ACHN (cell line): ENCODE measurements at places on chromosomes 3 and 15.

DNA sequence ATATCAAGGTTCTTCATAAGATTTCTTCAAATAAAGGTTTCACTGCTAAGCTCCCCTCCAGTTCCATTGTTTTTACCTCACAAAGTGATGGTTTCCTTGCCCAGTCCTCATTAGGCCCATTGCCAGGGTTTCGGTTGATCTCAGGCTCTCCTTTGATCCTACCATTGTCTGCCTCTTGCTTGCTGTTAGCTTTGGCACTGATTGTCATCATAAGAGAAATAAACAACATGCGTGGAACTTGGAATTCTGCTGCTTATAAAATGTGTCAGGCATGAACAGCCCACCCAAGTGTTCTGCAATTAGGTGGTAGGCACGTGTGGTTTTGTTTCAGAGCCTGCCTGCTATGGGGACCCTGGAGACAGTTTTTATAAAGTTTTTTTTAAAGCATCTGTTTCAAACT, 107.6 kb upstream of the BFSP2 start:
- DNase-seq: no peak

DNA sequence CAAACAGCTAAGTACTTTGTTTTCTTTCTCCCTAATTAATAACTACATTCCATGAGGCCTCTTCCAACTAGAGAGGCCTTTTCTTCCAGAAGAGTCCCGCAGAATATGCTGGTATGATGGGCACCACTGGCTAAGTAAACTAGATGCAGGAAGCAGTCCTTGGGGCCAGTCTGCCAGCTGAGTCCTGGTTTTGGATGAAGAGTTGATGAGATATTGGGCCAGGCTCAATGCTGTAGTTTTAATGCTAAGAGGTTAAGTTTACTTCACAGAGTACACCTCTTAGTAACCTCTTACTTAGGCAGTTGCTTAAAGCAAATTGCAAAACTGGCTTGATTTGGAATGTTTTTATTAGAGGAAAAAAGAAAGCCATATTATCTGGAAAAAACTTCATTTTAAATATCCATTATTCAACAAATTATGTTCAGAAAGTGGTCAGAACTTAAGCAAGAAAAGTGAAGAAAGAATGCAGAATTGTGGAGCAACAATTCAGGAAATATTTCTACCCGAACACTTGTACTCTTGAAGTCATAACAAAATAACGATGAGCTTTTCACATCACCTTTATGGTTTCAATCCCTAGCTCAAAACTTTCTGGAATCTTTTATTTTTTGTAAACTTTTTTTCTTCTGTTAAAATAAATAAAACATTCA, 178.4 kb upstream of the CDIN1 start:
- DNase-seq: no peak

DNA sequence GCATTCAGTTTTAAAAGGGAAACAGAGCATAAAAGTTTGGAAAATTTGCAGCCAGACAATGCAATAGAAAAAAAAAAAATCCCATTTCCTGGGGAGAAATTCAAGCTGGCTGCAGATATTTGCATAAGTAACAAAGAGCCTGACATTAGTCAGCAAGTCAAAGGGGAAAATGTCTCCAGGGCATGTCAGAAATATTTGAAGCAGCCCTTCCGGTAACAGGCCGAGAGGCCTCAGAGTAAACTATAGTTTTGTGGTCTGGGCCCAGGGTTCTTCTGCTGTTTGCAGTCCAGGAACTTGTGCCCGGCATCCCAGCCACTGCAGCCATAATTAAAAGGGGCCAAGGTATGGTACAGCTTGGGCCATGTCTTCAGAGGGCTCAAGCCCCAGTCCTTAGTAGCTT, 411.6 kb upstream of the BCHE start:
- DNase-seq: no peak

DNA sequence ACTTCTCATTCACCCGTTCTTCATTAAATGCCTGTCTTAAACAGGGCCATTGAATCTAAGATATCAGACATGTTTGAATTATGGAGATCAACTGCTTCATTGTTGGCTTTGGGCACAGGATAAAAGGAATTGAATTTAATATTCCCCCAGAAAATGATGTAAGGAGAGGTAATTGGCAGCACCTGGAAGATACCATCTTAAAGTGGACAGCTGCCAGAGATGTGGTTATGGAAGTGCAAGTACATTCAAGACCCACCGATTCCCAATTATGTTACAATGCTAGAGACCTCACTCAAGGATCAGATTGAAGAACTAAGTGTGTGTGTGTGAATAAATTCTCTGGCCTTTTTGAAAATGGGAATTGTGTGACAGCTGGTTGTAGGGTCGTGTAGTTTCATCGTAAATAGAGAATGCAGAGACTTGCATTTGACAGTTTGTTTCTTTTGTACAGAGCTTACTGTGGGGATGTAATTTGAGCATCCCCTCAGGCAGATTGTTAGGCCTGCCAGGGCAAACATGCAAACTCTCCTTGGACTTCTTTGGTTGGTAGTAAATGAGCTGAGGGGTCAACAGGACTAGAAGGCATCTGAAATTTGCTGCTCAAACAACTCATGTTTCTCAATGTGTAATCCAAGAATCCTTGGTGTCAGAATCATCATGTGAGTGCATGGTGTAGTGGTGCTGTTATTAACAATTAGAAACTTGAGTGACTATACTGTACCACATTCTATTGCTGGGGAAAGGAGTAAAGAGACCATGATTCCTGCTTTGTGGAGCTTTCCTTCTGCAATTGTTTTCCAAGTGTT, 359.2 kb upstream of the THRB start:
- DNase-seq: no peak

DNA sequence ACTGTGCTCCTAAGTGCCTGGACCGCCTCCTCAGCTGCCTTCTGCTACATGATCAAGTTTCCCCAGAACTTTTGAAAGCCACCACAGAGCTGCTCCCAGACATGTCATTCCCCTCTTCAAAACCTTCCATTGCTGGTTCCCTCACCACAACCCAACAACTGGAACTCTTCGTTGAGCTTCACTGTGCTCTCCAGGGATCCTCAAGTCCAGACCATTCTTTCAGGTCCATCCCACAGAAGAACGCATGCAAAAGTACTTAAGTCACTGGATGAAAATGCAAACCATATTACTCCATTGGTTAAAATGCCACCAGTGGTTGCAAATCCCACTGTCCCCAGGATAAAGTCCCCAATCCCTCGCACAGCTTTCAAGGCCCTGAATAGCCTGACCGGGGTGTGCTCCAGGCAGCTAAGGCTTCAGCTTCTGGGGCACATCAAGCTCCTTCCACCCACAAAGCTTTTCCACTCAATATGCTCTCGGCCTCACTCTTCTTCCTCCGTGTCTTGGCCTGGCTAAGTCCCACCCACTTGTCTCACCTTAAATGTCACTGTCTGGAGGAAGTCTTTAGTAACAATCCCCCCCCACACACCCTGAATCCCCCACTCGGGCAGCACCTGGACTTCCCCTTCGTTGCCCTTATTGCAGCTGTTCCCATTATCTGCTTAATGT, 84.8 kb downstream of the XXYLT1 start:
- no peak for DNase-seq

DNA sequence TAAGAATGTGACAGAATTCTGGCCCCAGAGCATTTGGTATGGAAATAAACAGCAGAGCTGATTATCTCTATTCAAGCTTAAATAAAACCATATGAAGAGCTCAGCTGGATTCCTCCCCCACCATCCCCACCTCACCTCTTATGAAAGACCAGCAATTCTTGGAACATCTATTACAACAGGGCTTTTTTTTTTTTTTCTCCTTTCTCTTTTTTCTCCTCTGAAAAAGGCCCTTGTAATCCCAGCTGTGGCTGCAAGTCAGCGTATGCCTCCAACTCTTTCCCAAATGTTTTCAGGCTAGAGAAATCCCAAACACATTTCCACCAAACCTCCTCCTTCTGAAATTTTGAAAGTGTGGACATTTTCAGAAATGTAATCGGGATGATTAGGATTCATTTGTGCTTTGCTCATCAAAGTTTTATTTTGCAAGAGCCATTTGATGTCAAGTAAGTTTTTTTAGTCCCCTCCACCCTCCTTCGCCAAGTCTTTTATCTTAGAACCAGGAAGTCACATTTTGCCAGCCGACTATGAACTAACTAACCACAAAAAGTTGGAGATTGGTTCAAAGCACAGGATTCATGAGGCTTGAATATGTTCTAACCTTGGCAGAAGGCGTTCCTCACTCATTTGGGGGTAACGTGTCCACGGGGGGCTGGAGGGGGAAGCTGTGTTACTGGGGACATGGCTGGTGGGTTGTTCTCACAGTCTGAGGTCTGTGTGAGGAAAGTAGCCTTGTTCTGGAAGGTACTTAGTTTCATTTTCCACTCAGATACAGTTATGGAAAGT, 142.0 kb upstream of the PDZRN3 start:
- DNase-seq: no peak

- no peak for DNase-seq
Observed at GRCh38 chr3:140296796-140297352, 361.9 kb downstream of the CLSTN2 start.

GRCh38 chr3:120681506-120682038, 467 bp downstream of the HGD start:
- DNase-seq: peak; percentile 29

DNA sequence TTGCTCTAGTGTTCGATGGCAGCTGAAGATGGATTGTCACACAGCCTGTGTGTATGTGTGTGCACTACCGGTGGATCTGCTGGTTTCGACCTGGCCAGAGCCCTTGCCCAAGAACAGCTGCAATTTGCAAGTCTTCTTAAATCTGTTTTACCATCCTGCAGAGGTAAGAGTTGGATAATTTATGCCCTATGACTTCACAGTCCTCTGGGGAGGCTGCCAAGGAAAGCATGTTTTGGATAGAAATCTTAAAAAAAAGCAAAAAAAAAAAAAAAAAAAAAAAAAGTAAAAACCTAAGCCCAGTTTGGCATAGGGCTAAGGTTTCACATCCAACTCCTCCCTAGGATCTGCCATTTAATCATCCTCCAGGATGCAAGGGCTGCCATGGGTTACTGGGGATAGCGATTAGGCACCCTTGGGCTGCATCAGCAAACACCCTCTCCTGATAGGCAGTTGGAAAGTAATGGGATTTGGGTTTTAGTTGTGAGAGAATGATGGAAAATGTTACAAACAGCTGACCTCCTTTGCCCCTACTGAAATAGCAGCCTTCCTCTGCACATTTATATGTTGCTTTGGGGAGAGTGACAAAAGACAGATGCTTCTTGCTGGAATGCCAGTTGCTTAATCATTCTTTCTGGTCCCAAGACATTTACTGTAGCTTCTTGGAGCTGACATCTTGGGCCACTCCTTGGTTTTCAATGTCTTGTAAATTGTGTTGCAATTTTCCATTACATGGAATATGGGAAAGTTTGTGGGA, 35.4 kb downstream of the CD200R1L start:
- no peak for DNase-seq

DNA sequence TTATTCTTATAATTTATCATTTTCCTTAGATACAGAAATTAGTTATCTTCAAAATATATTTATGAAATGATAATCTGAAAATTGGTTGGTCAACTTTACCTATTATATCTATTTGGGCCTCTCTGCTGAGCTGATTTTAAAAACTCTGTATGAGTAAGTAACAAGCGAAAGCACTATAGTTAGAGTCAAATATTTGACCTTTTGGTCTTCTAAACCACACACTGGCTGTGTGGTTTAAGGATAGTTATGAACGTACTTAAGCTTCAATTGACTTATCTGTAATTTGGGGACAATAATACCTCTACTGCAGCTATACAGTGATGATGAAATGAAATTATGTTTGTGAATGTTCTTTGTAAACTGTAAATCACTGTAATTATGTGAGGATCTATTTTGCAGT, 763.9 kb upstream of the GRM7 start:
- no peak for DNase-seq

GRCh38 chr15:29774900-29775299, 47.4 kb downstream of the TJP1 start:
- peak; percentile 75 for DNase-seq

DNA sequence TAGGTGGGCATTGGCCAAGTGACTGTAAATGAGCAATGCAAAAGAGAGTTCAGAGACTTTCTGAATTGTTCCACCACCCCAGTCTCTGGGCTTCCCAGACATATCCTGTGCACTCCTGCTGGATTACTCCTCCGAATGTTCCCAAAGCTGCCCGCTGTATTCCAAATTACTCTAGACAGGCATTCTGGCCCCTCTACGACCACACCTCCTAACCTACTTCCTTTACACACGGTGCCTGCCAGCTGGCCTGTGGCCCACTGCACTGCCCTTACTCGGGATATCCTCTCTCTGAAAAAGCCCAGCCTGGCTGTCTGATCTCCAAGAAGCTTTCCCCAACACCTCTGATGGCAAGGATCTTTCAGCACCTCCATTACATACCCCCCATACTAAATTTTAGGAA, 66.6 kb downstream of the DUT start:
- DNase-seq: no peak

- no peak for DNase-seq
Observed at GRCh38 chr3:38968891-38969290, 82.9 kb downstream of the SCN11A start.

DNA sequence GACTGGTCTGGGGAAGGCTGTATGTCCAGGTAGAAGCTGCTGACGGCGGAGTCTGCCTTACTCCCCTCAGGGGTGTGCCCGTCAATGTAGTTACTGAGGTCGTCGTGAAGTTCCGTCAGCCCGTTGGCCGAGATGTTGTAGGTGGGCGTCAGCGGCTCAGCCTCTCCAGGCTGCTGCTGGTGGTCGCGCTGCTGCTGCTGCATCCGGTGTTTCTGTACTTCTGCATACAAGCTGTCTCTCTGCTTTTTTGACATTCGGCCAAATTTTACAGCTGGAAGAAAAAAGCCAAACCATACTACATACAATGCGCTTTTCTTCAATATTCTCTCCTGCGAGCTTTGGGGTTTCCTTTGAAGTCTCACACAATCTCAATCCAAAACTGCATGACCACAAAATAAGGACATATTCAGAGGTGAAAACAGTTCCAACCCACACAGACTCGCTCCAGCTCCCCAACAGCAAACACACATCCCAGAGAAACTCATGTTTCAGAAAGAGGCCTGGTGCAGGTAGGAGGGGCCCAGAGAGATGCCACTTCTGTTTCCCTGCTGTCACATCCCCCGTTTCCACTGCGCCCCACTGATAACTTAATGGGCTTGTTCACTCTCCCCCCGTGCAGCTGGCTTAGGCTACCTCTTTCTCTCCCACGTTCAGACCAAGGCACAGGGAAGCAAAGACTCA, 32.5 kb upstream of the ICE2 start:
- no peak for DNase-seq

- peak; percentile 47 for DNase-seq
Observed at GRCh38 chr15:100602823-100603393, 519 bp downstream of the ASB7 start.

DNA sequence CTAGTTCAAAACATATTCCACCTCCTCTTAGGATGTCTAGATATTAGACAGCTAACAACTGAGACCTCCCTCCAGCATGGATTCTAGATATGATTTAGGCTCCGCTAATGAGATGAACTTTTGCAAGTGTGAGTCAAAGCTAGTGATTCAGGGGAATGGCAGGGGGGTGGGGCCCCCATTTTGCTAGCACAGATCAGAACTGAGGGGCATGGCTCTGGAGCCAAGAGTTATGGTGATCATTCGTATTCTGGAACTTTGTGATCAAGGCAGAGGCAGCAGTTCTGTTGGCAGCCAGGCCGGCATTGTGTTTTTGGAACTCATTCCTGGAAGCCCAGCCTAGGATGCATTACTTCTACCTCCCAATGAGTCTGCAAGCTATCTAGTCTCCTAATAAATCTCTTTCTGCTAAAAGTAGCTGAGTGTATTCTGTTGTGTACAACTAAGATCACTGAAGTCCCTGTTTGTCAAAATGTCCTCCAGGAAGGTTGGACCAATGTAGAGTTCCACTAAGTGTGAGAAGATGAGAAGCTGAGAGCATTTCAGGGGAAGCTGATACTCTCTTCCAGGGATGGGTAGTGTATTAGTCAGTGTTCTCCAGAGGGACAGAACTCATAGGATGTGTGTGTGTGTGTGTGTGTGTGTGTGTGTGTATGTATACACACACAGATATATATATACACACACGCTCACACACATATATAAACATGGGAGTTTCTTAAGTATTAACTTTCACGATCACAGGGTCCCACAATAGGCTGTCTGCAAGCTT, 312.7 kb downstream of the TLE3 start:
- no peak for DNase-seq
